NCI-H524 (cell line): ENCODE measurements at places on chromosomes 2 and 18.

GRCh38 chr2:229640636-229641035, 73.7 kb downstream of the DNER start:
- no peak for DNase-seq

DNA sequence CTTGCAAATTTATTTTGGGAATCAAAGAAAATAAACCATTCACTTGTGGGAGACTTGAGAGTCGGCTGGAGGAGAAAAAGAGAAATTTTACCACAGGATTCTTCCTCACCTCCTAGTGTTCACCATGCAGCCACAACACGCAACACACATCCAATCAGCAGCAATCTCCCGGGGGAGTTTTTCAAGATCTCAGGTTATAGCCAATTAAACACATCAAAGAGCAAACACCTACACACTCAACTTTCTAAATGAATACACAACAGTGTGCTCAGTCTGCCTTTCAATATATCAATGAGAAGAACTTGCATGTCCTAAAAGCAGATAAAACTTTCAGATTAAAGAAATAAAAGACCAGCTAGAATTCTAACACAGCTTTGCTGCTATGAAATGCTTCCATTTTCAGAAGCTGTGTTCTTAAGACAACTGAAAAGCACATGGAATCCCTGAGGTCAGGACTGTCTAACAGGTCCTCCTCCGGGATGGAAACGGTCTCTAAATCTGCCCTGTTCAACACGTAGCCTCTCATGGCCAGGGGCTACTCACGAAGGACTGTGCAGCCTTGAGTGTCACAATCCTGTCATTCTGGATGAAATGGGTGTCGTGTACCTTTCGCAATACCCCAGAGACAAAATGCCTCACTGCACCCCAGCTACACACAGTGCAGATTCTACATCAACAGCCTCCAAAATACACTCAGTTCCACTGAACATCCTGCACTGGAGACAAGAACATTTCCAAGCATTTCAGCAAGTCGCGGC, 84.2 kb downstream of the ZNF516 start:
- no peak for DNase-seq

DNA sequence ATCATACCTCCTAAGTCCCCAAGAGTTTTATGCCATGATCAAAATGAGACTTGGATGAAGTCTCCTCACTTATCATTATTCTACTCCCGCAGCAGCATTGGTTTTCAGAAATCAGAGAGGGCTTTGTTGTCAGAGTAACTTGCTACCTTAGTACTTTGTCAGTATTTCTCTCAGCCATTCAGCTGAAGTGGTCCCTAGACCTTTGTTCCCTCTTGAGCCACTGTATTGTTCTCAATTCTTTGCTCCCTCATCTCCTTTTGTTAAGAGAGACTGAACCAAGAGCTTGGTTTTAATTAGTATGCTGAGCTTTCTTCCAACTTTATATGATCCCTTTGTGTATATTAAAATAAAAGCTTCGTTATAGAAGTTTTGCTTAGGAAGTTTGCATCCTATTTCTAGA, 133.4 kb downstream of the DOCK10 start:
- no peak for DNase-seq

DNA sequence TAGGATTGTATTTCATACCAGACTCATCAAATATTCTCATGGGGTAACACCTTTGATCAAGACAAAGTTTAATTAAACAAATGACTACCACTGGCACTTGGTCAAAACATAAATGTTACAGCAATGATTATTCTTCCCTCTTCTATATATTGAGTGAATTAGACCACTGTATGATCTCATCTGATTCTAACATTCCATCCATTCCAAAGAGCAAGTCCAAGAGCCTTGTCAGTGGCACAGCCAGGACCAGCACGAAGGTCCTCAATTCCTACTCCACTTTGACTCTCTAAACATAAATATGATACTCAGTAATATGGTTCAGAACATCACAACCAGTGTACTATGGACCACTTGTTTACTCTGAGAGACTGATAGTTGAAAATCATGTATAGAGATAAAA, 86.4 kb downstream of the AP1S3 start:
- DNase-seq = no peak

DNA sequence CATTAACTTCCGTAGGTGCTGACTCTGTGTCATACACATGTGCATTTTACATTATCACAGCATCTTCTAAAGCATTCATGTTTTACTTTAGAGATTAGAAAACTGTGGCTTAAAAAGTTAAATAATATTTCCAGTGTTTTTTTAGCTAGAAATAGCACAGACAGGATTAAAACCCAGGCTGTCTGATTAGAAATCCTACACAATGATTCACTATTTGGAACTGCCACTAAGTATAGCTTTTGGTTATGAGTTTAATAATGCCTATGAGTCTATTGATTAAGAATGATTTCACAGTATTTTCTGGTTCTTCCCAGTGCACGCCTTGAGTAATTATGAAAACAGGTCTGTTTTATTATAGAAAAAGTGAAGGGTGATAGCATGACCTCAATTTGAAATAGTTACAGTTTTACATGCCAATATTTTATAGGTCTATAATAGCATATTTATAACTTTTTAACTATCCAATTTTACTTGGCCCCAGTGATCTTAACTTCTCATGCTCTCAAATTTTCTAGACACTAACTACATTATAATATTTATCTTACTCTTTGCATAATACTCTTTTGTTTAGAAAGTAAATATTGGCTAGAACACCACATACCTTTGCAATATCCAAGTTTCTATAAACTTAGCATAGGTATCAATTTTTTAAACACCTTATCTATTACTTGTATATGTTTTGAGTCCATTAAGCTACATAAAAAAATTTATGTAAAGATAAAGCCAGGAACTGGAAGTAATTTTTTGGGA, 313.2 kb downstream of the RND3 start:
- DNase-seq = no peak

- no peak for DNase-seq
Observed at GRCh38 chr2:42087137-42087856, 39.5 kb downstream of the PKDCC start.

- DNase-seq = no peak
Observed at GRCh38 chr2:203734276-203734983, 28.0 kb downstream of the CD28 start.

DNA sequence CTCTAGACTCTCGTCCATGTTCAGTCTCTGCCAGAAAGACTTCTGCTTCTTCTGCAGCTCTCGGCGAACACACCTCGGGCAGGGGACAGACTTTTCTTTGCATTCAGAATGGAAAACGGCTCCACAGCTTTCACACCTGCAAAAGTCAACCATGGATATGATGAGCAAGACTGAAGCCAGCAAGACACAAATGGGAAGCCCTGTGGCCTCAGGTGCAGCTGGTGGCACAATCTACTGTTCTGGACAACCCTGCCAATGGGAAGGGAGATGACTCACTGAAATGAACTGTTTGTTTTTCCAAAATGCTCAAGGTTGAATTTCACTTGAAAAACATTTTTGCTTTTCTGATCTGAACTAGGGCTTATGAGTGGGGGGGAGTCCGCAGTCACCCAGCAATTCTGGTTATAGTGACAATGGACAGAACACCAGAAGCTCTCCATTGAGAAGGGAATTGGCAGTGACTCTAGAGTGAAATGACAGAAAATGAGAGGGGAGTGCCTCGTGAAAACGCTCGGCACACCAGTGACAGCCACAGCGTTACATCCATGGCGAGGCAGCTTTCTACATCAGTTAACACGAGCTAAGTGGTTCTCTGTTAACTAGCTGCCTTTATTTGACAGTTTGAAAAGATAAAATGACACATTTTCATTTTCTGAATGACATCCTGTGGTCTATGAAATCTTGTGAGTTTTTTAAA, 58.8 kb upstream of the FZD5 start:
- no peak for DNase-seq

DNA sequence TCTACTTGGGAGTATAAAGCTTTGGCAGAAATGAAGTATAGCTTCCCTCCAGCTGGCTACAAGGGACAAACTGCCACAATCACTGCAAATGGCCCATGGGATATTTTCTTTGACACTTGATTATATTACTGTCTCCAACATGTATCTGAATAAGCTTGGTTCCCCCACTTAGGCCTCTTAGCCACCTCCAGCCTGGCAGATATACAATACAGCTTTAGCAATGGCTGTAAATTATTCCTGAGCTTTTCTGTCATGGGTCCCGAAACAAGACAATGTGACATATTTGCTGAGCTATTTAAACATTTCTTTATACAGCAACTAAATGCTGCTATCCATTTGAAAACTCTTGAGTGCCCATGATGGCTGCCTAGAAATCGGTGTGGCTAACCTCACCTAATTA, 406.2 kb downstream of the SUCLG1 start:
- DNase-seq = no peak

- no peak for DNase-seq
Observed at GRCh38 chr2:150409196-150409595, 78.3 kb downstream of the RND3 start.

DNA sequence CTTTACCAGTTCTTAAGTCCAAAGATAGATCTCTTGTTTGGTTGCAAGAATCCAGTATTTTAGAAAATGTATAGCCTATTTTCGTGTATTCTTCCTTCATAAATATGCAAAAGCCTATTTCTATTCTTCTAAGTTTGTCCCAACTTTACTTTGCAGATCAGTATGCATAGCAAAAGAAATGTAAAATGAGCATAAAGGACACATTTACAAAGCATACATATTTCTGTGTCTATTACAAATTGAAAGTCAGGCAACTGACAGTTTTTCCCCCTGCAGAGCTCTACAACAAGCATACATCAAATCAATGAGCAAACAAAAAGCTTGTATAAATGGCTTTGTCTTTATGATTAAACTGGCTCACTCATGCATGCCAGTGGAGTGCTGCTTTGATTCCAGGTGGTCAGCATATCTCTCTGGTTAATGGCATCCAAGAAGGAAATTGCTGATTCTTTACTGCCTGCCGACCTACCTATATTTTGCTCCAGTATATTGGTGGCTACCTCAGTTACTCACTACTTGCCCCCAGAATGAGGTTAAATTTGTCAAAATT, 10.0 kb upstream of the VPS54 start:
- no peak for DNase-seq

GRCh38 chr2:128370468-128371247, 52.0 kb upstream of the HS6ST1 start:
- no peak for DNase-seq

DNA sequence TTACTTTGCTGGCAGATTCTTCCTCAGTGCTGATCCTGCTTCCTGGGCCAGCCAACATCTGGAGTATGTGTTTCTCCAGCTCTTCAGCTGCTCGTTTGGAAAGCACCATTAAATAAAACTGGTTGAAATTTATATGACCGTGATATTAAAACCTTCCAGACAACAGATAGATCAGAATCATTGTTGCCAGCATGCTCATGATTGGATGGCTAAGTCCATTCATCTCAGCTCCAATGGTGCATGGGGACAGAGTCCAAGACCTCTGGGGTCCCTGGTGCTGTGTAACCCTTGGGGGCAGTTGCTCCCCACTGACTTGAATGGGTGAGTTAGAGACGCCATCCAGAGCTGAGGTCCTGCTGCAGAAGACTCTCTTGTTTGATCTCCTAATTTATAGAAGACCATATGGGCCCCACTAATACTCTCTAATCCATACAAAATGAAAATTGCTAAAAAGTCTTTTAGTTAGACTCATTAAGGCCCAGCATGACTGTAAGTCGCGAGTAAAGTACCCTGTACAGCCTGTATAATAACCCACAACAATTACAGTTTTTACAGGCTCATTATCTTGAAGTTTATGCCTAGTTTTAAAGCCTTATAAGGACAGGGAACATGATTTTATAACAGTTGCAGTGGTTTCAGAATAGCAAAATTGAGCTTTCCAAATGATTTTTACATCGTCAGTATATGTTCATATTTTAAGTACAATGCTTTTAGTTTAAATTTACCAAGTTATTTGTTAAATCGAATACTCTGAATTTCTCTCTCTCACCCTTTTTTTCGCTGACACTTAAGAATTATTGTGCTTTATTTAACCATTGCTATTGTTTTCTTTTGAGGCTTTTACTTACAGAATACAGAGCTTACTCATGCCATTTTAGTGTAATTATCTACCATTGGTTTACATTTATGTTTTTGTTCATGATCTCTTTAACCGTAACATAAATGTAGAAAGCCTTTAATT, 60.0 kb downstream of the CABLES1 start:
- peak; percentile 88 for DNase-seq

- DNase-seq = no peak
Observed at GRCh38 chr2:173151671-173152401, 76.2 kb downstream of the MAP3K20 start.

DNA sequence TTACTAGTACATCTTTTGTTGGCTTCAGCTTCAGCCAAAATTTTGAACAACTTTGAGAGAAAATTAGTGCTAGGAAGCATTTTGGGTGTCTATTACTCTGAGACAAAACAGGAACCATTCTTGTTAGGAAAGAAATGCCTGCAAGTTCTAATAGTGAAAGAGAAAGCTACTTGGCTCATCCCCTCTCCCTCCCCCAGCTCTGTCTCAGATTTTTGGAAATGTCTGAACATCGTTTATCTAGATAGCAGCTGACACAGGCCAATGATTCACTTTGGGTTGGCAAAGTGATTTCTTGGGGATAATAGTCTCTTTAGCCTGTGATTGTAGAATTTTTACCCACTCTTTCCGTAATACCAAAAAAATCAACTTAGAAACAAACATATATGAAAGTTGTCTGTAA, 42.3 kb upstream of the PTPRM start:
- DNase-seq = no peak

DNA sequence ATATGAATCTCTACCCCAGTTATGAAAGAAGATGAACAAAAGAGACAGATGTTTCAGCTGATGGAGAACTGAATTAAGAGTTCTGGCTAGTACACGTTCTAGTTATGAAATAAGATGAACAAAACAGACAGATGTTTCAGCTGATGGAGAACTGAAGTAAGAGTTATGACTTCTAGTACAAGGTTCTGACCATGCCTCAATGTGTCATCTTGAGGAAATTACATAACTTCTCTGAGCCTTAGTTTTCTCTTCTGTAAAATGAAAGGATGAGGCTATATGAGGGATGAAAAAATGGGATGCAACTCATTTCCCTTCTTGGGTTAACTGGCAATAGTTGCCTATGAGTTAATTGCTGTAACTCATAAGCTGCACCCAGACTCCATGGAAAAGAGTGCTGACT, 92.9 kb upstream of the WDR75 start:
- no peak for DNase-seq

GRCh38 chr2:240410808-240411207, 24.7 kb upstream of the GPC1 start:
- no peak for DNase-seq

GRCh38 chr2:196989496-196989895, 63.0 kb upstream of the PGAP1 start:
- DNase-seq = no peak

DNA sequence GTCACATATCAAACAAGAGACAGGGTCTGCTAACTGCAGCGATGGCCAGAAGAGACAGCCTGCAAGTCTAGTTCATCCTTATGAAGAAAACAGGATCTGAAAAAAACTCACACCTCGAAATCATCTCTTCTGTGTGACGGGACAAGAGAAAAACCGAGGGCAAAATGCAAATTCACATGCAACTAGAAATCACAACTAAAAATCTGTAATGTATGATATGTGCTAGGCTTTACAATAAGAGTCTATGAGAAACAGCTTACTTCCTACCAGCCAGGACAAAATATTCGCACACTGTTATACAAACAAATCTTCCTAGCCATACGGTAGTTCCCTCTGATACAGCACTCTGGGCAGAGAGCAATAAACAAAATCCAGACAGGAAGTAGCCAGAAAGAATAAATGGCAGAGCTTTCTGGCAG, 48.8 kb downstream of the ANKRD44 start:
- DNase-seq = no peak

- DNase-seq = no peak
Observed at GRCh38 chr2:55017880-55018279, 32.4 kb downstream of the RTN4 start.

GRCh38 chr18:70028734-70029133, 81.1 kb upstream of the CD226 start:
- DNase-seq = no peak

- no peak for DNase-seq
Observed at GRCh38 chr2:100110614-100111000, 31.8 kb downstream of the AFF3 start.
